GM04503 (cell line): ENCODE measurements at places on chromosomes 12 and 14.
A peak's percentile ranks its signal among the peaks of the same experiment; 100 is the strongest.

DNA sequence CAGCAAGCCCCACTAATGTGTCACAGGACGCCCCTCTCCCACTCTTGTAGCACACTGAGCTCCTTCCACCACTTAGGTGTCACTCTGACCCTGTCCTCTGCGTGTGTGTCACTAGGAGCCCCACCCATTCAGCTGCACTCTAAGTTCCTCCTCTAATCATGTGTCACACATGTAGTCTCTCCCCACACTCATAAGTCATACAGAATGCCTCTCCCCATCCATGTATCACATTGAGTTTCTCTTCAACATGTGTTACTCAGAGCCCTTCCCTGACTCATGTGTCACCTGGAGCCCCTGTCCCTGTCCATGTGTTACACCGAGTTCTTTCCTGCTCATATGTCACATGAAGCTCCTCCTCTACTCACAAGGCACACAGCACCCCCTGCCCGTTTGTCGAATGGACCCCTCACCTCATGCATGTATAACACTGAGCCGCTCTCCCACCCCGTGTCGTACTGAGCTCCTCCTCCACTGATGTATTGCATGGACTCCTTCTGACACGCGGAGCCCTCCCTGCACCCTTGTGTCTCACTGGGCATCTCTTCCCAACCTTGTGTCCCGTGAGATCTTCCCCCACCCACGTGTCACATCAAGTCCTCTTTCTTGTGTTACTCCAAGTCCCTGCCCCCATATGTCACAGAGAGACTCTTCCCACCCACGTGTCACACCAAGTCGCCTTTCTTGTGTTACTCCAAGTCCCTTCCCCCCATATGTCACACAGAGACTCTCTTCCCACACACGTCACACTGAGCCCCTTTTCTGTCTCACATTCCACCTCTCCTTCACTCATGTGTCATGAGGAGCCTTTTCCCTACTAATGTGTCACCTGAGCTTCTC, 31.0 kb downstream of the RTL1 start:
- no peak for DNase-seq

DNA sequence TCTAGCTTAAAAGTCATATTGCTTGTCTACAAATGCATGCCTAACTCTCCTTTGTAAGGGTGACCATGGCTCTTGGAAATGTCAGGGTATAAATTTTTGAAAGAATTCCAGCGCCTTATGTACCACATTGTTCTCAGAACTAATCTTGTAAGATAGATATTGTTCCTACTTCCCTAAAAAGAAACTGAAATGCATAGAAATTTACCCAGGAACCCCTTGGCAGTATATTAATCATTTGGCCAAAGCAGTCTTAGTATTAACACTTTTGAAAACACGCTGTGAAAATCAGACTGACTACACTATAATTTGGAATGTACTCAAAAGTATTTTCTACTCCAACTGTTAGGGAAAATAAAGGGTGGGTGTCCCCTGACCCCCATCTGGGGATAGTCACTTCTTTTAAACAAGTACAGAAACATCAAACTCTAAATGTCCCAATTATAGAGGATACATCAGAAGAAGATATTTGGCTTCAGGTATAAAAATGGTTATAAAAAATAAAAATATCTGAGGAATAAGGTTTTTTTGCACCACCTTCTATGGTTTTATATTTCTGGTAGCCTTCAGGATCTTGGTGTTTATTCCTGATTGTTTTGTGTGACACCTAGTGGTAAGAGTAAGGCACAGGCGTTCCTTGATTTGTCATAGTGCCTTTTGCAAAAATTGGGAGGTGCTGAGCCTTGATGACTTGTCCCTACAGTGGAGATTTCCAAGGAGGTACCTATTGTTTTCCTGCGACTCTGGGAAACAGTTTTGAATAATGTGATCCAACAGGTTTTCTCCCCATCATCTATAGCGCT, 2.2 kb upstream of the NFKBIA start:
- no peak for DNase-seq

- DNase-seq: no peak
Observed at GRCh38 chr12:76272287-76272686, 75.9 kb downstream of the BBS10 start.

- peak; percentile 98 for DNase-seq
Observed at GRCh38 chr14:72665259-72665658, 228.6 kb downstream of the DPF3 start.

- no peak for DNase-seq
Observed at GRCh38 chr12:119245904-119246494, 67.3 kb downstream of the HSPB8 start.

DNA sequence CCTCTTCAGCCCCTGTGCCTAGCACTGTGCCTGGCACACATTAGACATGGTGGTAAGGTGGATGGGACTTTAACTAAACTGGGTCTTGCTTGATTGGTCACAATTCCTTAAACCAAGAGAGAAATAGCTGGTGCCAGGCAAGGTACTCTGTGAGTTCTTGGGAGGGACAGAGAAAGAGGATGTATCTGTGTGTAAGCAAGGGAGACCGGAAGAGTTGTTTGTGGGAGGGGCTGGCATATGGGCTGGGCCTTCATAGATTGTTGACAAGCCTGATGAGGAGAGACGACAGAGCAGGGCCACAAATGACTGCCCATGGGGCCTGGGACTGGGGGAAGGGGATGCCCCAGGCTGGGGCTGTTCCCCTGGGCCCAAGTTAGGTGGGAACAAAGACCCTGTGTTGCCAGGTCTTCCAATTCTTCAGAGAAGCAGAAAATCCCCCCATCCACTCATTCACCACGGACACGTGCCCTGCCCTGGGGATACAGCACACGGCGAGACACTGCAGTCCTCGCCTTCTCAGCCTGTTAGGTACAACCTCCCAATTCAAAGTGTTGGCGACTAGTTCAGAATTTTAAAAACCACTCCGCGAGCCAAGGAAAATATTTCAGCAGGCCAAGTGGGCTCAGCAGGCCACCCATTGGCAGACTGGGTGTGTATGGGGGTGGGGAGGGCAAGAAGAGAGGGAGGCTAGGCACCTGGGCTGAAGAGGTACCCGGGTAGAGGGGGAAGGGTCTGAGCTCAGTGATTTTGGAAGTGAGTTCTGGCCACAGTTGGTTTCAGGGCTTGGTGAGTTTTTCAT, 11.4 kb upstream of the CYP46A1 start:
- no peak for DNase-seq

DNA sequence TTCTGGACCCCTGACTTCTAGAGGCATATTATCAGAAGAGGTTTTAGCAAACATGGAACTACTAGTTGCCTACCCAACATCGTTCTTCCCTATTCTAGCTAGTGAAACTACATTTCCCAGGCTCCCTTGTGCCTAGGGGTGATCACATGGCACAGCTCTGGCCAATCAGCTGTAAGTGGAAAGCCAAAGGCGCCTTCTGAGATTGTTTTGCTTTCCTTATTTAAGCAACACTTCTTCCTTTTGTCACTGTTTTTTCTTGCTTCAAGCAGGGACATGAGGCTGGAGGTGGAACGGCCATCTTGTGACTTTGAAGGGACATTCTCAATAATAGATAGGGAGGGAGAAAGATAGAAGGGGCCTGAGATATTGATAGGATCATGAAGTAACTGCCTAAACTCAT, 136.7 kb downstream of the ZNF664 start:
- DNase-seq: no peak

DNA sequence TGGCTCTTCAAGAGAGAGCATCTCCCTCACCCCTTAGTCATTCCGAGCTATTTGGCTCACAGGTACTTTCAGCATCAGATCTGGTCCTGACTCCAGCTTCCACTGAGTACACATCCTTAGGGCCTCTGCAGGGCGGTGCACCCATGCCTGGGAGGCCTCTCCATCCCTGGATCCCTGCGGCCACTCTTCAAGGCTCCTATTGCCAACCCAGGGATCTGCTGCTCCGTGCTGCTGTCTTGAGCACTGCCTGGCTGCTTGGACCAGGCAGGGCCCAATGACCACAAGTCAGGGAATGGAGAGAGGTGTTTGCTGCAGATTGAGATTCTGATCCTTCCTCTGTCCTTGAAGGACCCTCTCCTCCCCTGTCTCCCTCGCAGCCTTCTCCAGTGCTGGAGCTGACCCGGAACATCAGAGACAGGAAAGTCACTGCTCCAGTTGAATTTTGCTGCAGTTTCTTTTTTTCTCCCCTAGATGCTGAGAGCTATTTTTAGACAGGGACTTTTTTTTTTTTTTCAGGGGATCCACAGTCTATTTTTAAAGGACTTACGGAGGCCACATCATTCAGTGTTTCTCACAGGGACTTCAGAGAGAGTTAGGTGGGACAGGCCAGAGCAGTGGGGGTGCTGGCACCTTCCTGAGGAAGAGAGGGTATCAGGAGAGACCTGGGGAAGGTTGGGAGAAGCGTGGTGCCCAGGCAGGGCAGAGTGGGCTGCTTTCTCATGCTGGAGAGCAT, 50.1 kb upstream of the KCNA1 start:
- DNase-seq: no peak

GRCh38 chr12:131085816-131086591, 132.3 kb downstream of the ADGRD1 start:
- no peak for DNase-seq

DNA sequence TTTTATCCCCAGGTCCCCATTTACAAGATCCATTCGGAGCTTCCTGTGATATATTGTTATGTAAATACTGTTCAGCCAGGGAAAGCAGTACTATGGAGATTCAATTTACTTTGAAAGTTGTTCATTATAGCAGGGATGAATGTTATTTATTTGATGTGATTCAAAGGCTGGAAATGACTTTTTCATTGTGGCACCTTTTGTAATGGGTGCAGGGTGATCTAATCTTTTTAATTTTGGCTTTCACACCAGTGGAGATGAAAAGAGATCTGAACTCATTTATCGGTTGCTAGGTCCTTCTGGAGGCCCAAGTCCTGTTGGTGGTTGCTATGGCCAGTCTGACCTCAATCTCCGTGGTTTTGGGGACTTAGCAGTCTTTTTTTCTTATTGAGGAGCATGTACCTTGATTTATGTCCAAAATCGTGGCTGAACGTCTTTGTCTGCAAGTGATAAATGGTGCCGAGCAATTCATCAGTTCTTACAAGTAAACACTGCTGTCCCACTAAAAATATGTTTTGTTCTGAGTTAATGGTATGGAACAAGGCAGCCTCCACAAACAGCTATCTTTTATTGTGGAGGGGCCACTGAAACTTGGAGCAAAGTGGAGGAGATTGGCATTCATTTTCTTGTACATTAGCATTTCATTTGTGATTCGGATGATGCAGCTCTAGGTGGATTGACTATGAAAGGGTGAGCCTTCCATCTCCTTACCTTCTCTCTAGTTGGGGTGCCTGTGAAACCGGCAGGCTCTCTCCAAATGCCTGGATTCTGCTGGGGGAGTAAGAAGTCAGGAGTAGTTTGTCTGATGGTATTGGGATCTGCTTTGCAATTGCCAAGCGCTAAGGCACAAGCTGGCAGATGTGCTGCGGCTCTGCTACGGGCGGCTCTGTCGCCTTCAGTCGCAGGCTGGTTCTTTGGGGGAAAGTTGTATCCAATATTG, 2.0 kb downstream of the RMST start:
- DNase-seq: no peak

DNA sequence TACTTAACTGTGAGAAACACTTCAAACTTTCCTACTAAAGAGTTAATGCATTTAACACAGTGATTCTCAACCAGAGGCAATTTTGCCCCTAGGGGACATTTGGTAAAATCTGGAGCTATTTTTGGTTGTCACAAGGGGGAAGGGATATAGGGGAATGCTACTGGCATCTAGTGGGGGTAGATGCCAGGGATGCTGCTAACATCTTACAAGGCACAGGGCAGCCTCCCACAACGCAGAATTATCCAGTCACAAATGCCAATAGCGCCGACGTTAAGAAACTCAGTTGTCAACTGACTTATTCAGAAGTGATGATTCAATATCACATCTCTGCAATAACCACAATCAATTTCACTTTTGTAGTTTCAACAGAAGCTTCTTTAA, 2.0 kb downstream of the EEA1 start:
- no peak for DNase-seq

GRCh38 chr14:93086441-93087055, 29.2 kb downstream of the ITPK1 start:
- no peak for DNase-seq

GRCh38 chr12:91609283-91609682, 426.7 kb upstream of the DCN start:
- no peak for DNase-seq

GRCh38 chr14:48703728-48704467, 882.3 kb downstream of the RPS29 start:
- no peak for DNase-seq

DNA sequence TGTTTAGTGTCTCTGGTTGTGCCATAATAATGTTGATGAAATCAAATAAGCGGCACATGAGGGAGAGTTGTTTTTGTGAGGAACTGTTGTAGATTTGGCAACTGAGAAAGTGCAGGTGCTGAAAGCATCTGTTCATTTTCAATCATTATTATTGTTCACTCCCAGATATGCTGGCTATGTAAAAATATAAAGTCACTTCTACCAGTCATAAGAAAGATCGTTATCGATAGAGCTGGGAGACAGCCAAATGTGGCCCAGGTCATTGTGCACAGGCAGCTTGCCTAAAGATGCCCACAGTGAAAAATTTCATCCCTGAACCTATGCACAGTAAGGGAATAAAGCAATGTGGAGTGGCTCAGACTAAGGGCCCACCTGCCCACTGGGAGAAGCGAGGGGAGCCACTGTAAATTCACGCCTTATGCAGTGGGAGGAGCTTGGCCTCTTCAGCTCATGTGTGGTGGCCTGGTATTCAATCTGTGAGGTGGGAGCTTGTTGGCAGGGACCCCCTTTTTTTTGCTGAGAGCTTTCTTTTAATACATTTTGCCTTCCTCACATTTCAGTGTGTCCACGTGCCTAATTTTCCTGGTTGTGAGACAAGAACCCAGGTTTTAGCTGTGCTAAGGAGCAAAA, 1490.8 kb upstream of the TMEM132C start:
- no peak for DNase-seq

DNA sequence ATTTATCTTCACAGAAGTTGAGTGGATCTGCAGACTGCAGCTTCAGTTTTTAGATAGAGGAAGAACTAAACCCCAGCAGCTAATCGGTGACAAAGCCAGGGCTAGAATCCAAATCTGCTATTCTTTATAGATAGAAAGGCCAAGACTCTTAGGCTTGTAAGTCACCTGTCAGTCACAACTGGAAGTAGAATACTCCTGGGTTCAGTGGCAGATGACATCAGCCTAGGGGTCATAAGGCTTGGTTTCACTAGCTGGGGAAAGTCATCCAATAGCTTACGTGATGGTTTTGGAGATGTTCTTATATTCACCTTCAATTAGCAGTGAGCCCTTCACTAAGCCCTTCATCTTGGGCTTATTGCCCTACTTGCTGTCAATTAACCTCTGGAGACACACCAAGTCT, 93.4 kb downstream of the APAF1 start:
- no peak for DNase-seq

- DNase-seq: peak; percentile 45
Observed at GRCh38 chr14:32256576-32256975, 53.5 kb upstream of the RNU6-8 start.

GRCh38 chr14:59816941-59817340, 53.6 kb downstream of the RTN1 start:
- no peak for DNase-seq

DNA sequence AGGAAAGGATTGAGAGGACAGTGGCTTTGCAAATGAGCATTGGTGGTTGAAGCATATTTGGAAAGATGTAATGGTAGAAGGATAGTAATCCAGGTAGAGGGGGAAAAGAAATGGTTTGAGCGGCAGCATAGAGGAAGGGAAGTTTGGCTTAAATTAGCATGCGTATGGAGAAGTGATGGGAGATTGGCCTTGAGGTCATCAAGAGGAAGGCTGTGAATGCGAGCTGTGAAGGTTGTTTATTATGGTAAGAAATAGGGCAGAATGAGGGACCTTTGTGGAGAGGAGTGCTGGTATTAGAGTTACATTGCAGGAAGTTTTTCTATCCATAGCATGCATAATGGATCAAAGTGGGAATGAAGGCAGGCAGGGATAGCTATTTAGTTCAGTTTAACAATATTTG, 162.1 kb downstream of the TMTC2 start:
- DNase-seq: no peak
